Posterior vena cava (tissue), 2 donors: ENCODE measurements at places on chromosomes 13 and 19. TPM values are rescaled to one million over a fixed set of nuclear protein-coding genes. Genes with fewer than 3 reads are reported as not detected.

The RDH8 gene
- total RNA-seq, result not detected

The TNFSF9 gene
- 0.67 TPM for total RNA-seq

DNA sequence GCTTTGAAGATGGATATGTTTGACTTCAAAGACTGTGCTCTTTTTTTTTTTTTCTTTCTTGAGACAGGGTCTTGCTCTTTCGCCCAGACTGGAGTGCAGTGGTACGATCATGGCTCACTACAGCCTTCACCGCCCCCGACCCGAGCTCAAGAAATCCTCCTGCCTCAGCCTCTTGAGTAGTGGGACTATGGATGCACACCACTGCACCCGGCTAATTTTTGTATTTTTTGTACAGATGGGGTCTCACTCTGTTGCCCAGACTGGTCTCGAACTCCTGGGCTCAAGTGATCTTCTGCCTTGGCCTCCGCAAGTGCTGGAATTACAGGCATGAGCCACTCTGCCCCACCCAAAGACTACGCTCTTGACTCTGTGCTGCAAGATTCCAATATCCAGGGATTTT, 50.4 kb downstream of the SPTBN4 start:
- DNase-seq, result no peak

DNA sequence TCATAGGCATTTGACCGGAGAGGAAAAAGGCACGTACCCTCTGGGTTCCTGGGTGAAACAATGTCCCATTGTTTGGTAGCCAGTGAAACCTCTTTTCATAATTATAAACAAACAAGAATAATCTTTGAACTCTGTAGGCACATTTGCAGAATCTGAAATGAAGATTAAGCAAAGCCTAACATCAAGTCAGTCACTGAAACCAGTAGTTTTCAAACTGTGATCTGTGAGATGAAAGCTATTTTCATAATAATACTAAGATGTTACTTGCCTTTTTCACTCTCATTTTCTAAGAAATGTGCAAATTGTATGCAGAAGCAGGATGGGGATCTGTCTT, 105.4 kb downstream of the WDFY2 start:
- DNase-seq, result no peak

DNA sequence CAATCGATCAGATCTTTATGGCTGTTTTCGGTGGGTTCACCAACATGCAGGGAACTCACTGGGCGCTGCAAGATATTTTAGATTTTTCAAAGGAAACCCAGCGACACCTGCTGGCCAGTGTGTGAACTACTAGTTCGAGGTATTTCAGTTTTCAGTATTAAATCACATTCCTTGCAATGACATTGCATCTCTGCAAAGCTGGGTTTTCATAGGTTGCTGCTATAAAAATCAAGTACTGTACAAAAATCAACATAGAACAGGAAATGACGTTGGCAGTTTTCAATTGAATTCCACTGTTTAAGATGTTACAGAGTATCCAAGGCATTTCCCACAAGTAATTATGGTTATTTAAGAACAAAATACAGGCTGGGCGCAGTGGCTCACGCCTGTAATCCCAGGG, 17.6 kb downstream of the LIG1 start:
- no peak for DNase-seq
